ENCODE measurements at places on chromosomes 2 and 18.

GRCh38 chr2:160372585-160372984 lies 121.0 kb downstream of the RBMS1 start:
- no peak for DNase-seq

- DNase-seq: no peak
These were observed 116.5 kb upstream of the SPATS2L start for GRCh38 chr2:200189964-200190363.

DNA sequence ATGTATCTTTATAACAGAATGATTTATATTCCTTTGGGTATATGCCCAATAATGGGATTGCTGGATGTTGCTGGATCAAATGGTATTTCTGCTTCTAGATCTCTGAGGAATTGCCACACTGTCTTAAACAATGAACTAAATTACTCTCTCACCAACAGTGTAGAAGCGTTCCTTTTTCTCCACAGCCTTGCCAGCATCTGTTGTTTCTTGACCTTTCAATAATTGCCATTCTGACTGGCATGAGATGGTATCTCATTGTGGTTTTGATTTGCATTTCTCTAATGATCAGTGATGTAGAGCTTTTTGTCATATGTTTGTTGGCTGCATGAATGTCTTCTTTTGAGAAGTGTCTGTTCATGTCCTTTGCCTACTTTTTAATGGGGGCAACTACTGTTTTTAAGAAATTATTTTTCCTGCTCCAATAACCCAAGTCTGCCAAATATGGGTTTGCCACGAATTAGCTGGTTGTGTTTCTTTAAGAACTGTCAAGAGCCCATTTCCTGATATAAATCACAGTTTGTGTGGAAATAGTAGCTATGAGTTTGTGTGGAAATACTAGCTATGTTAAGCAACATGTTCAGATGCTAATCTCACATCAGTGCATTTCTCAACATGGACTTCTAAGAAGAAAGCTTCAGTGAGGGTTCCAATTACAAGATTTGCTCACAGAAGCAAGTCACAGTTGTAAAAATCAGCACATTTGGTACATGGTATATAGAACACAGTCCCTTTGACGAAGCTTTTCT lies 259.4 kb downstream of the ANAPC1 start:
- no peak for DNase-seq

DNA sequence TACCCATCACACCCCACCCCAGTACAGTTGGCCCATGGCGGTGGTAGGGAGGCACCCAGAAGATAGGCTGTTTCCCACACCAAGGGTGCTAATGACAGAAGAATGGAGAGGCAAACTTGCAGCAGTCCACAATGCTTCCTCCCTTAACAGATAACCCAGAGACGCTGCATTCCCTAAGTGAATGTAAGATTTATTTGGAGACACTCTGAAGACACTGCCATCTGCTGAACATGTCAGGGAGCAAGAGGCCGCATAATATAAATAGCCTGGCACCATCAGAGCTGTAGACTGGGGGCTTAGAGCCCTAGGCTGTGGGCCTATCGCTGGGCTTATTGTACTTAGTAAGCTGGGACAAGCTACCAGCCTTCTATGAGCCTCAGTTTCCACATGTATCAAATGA lies 2.2 kb upstream of the IWS1 start:
- DNase-seq: no peak

DNA sequence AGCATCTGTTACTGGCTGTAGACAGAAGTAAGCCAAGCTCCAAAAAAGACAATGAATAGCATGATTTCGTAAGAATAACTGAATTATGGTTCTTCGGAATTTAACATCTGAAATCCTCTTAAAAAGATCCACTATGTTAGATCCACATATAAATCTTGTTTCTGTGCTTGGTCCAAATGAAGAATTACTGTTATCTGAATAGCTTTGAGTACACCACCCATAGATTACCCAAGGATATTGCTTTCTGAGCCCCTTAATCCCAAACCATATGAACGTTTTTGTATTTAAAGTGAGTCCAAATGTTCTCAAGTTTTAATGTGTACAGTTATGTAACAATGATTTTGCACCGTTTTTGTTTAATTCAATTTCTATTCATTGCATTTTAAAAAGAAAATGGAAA lies 124.9 kb downstream of the DSC3 start:
- DNase-seq: no peak

GRCh38 chr18:75314117-75314516 lies 103.5 kb downstream of the TSHZ1 start:
- no peak for DNase-seq

DNA sequence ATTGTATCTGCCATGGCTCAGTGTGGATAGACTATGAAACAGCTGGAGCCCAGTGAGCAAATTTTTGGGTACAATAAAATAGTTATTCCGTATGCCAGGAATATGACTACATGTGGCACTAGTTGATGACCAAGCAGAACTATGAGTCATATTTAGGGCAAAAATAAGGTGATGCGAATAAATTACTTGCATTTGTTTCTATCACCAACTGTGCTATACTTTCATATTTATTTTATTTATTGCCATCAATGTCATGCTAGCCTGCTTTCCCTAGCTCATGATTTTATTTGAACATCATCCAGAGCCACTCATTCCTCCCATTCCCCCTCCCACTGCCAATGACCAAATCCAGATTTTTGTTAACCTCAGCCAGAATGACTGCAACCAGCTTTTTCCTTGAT lies 13.3 kb upstream of the FAP start:
- no peak for DNase-seq

DNA sequence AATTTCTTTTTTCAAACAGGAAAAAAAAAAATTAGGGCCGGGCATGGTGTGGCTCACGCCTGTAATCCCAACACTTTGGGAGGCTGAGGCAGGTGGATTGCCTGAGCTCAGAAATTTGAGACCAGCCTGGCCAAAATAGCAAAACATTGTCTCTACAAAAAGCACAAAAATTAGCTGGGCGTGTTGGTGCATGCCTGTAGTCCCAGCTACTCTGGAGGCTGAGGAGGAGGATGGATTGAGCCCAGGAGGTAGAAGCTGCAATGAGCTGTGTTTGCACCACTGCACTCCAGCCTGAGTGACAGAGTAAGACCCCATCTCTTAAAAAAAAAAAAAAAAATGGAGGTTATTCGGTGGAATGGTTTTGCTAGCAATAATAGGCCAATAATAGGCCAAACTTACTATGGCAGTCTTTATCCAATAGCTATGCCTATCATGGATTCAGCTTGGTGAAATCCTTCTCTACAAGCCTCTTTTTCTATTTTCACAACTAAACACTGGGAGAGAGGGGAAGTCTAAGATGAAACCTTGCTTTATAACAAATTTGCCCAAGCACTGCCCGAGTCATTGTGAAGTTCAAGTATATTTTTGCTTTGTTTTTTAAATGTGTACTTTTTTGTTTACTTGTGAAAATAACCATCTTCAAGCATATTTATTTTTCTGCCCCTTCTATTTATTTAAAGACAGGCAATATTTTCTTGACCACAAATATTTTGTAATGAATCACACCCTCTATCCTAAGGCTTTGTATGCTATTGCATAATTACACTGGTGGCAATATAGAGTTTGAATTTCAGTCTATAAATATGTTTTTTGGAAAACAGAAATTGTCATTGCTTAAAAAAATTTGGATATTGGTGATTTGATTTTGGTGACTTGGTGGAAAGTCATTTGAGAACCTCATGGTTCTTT lies 20.0 kb upstream of the KYNU start:
- no peak for DNase-seq
